CD14-positive monocyte (primary cell): ENCODE measurements at places on chromosomes 3 and 15.

DNA sequence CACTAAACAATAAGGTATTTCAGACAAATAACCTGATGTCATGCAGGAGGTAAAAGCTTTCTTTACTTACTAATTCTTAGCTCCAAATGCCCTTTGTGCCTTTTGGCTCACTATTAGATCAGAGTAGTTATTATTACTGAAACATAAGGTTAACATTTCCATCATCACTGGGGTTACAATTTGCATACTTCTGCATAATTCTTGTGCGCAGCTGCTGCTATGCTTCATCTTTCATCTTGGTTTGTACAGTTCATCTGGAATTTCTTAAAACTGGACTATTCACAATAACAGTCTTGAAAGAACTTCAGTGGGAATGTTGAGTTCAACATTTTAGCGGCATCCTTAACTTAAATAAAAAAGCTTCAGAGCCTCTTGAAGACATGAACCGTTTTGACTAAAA lies 383.2 kb upstream of the ADAMTS9 start:
- DNase-seq, result no peak

DNA sequence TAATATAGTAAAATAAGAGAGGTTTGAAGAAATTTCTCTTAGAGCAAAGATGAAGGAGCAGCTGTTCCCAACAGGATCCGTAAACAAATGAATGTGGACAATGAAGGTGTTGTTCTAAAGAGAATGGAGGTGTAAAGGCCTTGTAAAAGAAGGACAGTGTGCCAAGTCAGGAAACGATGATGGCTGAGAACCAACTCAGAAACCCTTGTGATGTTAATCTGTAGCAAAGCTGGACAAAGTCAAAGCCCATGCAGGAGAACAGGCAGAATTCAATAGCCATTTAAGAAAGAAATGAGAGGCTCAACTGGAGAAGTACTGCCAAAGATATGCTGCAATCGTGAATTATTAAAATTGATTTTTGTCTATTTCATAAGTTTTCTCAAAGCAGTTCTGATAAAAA lies 192.2 kb downstream of the MBNL1 start:
- no peak for DNase-seq

- DNase-seq, result no peak
Measured at GRCh38 chr3:13280811-13281506, 139.2 kb downstream of the NUP210 start.

GRCh38 chr15:31439328-31439727 lies 112.7 kb downstream of the KLF13 start:
- DNase-seq, result peak; percentile 52

DNA sequence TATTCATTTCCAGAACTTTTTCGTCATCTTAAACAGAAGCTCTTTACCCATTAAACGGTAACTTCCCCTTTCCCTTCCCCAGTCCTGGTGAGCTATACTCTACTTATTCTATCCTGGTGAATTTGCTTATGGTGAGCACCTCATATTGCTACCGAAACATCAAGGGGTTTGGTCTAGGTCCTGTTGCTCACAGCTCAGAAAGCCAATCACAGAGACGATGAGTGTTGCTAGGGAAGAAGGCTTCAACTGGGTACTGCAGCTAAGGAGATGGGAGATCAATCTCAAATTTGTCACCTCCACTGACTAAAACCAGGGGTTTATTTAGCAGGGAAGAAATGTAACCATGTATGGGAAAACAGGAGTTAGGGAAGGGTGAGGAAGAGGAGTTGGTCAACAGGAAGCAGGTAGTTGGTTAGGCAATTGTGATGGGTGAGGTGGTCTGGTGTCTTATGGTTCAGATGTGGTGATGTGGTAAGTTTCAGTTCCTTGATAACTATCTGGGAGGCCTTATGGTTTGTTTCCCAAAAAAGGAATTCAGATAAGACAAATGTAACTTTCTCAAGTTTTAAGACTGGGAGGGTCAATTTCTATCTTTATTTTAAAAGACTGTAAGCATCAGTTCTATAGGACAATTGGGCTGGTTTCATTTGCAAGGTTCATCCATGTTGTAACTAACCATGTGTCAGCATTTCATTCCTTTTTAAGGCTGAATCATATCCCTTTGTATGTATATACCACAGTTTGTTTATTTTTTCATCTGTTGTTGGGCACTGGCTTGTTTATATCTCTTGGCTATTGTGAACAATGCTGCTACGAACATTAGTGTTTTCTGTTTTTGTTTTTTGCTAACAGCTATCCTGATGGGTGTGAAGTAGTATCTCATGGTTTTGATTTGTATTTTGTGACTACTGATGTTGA lies 24.3 kb downstream of the ARHGAP11B start:
- peak; percentile 59 for DNase-seq

- no peak for DNase-seq
Measured at GRCh38 chr3:113057117-113057516, 66.3 kb downstream of the GTPBP8 start.

DNA sequence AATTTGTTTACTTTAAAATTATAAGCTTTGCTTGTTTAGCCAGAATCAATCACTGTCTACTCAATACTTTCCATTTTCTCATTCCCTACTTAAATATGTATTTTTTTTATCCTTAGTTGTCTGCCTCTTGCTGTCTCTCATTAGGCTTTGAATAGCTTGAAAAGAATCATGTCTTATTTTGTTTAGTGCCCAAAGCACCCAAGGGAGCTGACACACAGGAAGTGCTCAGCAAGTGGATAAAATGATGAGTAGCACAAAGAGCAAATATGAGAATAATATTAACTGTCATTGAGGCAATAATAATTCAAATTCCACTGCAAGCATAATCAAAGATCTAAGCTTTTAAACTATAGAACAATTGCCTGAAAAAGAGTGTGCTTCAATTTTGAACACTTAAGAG lies 19.0 kb upstream of the IL1RAP start:
- no peak for DNase-seq

- no peak for DNase-seq
Measured at GRCh38 chr15:74201710-74202420, 722 bp downstream of the STRA6 start.

GRCh38 chr3:114942773-114943172 lies 204.3 kb downstream of the ZBTB20 start:
- no peak for DNase-seq

DNA sequence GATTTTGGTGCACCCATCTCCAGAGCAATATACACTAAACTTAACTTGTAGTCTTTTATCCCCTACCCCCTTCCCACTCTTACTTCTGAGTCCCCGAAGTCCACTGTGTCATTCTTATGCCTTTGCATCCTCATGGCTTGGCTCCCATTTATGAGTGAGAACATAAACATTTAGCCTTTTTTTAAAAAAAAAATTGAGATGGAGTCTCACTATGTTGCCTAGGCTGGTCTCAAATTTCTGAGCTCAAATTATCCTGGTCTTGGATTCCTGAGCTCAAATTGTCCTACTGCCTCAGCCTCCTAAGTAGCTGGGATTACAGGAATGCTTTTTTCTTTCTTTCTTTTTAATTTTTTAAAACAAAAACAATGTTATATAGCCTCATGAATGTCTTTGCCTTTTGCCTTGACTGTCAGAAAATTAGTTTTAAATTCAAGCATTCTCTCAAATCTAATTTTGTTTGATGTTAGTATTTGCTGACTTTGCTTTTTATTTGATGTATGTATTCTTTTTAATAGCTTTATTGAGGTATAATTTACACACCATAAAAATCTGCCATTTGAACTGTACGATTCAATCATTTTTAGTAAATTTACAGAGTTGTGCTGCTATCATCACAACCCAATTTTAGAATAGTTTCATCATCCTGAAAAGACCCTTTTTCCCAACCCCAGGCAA lies 46.9 kb downstream of the NFKBIZ start:
- DNase-seq, result no peak

DNA sequence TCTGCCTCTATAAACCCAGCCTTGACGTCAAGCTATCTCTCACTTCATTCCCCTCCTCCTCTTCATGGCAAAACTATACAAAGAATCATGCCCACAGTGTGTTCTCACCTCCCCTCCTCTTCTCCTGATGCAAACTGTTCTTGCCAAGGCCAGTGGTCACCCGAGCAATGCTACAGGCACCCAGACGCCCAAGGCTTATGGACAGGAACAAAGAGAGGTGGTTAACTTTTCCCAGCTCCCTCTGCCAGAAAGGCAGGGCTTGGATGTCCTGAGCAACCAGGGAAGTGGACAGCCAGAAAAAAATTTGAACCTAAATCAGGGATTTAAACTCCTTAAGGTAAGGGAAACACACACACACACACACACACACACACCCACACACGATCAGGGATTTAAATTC lies 5.1 kb downstream of the SLC41A3 start:
- DNase-seq, result no peak

DNA sequence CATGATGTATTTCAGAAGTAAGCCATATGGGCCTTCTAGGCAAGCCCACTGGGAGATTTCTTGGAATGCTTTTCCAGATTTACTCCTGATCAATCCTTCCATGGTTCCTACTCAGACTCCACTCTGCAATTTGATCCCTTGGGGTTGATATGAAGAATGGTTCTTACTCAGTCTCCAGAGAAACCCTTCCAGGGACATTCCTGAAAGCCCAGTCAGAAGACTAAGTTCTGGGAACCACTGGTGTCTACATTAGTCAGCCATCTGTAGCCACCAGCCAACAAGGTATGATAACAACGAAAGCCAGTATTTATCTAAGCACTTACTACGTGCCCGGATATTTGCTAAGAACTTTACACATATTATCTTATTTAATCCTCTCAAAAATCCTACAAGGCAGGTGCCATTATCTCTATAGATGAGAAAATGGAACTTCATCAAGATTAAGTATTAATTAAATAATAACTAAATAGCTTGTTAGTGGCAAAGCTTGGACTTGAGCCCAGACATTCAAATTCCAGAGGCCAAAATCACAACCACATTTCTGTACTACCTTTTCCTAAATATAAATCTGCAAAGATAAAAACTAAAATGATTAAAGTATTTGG lies 32.7 kb downstream of the ZNF385D start:
- no peak for DNase-seq

DNA sequence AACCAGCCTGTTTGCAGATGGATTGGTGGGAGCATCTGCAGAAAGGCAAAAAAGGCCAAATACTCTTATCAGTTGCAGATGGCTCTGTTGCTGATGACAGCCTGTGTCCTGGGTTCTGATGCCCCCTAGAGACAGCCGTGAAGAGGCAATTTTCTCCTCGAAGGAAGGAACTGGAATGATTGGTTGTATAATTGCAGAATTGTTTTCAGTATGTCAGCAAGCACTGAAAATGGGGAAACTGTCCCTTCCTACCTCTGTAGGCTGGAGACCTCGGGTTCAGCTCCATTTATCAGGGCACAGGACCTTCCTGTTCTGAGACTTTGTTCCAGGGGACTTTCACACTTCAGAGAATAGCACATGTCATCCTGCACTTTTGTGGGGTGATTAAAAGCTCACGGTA lies 103.0 kb downstream of the PGPEP1L start:
- peak; percentile 36 for DNase-seq

- DNase-seq, result peak; percentile 87
Measured at GRCh38 chr3:180989291-180990163, at the start of gene DNAJC19. DNAJC19 (minus strand) TSS chr3:180989736; CDS start chr3:180989602, 134 bp downstream.

GRCh38 chr15:65837301-65838294 lies 31.7 kb upstream of the RAB11A start:
- peak; percentile 58 for DNase-seq

- no peak for DNase-seq
Measured at GRCh38 chr15:80171787-80172186, 19.0 kb downstream of the FAH start.

DNA sequence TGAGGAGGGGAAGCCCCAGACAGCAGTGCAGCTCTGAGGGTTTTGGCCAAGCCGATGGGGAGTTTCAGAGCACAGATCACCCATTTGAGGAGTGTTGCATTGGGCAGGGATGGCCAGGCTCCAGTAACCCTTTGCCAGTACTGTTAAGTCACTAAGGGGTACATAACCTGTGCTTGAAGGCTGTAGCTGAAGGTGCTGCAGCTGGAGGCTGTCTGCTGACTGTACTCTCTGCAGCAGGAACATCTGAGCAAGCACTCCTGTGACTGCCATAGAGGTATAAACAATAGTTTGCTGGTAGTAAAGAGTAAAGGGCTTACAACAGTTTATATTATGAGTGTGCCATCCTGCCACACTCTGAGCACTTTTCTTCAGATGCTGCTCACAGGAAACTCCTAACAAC lies 297.8 kb downstream of the EPHA3 start:
- no peak for DNase-seq

DNA sequence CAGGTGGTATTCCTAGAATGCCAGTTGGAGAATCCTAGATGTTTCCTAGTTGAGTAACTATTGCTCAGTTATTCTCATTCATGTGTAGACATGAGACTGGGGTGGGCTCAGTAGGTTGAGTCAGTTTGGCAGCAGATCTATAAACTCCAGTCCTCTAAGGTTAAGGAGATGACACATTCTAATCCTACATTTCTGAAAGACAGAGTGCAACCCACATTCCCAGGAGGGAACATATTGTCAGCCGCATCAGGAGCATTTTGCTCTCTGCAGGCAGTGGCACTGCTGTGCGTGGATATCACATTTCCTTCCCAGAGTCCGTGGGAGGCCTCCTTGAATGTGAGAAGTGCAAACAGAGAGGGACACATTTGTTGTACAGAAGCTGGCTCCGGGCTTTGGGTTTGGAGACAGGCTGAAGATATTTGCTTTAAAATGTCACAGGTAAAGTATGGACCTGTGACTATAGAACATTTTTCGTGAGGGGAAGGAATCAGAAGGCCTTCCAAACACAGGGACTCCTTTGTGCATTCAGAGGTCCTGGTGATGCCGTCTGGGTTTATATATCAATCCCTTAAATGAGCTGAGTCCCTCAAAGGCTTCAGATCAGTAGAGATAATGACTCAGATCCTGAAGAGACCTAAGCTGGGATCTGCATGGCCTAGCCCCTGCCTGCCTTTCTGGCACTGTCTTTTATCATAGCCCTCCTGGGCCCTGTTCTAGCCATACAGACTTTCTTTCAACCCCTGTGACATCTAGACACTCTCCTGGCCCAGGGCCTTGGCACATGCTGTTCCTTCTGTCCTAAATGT lies 156.5 kb downstream of the CADPS start:
- no peak for DNase-seq
